Stimulated activated CD8-positive, alpha-beta memory T cell treated with anti-CD3 and anti-CD28 coated beads, Interleukin-7, amount 100 ng/mL, for 4 hours (primary cell): ENCODE measurements at places on chromosomes 4 and X.

DNA sequence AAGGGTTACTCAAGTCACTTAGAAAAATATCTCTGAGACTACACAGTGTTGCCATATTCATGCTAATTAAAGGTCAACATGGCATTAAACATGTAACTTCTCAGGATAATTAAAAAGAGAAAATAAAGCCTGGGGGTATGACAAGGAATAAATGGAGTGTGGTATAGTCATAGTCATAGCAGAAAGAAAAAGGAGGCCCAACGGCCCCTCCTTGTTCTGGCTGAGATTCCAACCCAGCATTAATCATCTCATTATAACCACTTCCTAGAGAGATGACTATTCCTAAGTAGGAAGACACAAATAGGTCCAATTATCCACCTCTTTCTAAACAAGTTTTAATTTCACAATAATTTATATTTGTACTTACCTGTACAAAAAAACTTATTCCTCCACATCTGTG, 778.4 kb upstream of the AADAT start:
- no peak for DNase-seq

GRCh38 chr4:7195546-7196287, 3.4 kb downstream of the SORCS2 start:
- DNase-seq, result no peak

- DNase-seq, result no peak
Measured at GRCh38 chr4:1052231-1052671, 40.8 kb downstream of the FGFRL1 start.

GRCh38 chr4:152729466-152729865, 49.7 kb upstream of the TMEM154 start:
- DNase-seq, result no peak

GRCh38 chr4:182338063-182338462, 94.9 kb downstream of the TENM3 start:
- no peak for DNase-seq

DNA sequence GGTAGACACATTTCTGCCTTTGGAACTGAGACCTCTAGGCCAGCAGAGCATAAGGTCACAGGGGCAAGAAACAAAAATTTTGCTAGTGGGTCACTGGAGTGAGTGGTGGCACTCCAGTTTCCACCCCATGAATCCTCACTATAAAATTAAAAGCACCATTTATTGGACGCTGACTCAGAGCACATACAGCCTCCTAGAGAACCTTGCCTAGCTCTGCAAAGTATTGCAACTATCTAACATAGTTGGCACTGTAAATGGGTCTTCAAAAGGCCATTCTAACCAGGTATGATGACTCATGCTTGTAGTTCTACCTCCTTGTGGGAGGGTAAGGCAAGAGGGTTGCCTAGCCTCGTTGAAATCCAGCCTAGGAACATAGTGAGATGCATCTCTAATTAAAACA, 25.1 kb downstream of the RRAGB start:
- DNase-seq, result no peak

DNA sequence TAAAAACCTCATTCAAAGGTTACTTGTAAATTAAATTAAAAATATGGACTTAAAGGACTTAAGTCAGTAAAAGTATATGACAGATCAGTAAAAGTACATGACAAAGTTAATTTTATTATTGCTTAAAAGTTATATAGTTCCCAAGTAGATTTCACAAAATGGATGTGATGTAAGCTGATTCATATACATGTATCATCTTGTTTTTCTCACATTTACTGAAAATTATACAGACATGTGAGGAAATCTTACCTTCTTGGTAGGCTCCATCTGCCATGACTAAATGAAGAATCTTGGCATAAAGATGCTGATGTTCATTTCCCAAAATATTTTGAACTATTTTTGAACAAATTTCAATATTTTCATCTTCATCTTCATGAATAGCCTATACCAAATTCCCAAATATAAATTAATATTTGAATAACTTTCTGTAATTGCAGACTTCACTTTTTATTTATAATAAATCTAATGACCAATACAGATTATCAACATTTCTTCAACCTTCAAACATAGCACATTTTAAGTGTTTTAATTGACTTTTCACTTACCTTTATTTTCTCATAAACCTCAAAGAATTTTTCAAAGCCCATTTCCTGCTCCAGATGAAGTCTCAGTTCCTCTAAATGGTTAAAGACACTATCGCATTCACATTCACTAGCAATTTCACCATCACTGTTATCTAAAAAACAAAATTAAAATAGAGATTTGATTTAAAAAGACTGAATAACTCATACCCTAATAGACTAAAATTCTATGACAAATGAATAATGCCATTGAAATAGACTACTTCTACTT, 129.4 kb upstream of the SH3RF1 start:
- no peak for DNase-seq

GRCh38 chrX:107107459-107107858, 11.2 kb downstream of the RBM41 start:
- DNase-seq, result no peak

- DNase-seq, result no peak
Measured at GRCh38 chr4:10623241-10623640, 61.3 kb downstream of the CLNK start.

GRCh38 chr4:81032771-81033684, 2.5 kb downstream of the BMP3 start:
- no peak for DNase-seq

DNA sequence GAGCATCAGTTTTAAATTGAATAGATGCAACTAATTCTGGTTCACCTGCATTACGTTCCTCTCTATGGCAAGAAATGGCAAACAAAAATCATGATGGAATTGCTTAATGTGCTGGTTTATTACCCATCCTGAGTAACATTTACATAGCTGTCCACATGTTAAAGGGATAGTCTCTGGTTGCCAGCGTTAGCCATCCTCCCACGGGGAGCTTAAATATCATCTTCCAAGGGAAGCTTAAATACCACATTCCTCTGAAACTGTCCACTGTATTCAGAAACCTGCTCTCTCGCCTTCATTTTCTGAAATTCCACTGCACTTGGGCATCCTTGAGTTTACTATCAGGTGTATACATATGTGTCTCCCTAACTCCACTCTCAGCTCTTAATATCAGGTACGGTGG, 586.6 kb downstream of the TLL1 start:
- no peak for DNase-seq

DNA sequence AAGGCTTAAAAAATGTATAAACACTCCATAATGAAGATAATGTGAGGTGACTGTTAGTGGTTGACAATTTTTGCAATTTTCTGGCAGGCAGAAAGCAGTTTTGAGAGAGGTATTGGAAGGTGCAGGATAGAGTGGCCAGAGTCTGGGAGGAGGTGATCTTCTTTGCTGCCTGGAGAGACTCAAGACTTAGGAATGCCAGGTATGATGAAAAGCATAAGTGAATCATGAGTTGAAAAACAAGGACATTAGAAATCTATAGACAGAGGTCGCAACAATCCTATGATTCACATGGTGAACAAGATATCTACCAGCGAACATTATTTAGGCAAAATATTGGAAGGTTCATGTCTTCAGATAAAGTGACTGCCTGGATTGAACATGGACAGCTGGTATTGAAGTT, 118.5 kb downstream of the CFAP299 start:
- DNase-seq, result no peak

- no peak for DNase-seq
Measured at GRCh38 chr4:21118301-21118700, 418.0 kb downstream of the PACRGL start.
